Stimulated activated naive CD4-positive, alpha-beta T cell (primary cell): ENCODE measurements at places on chromosomes 11 and 22.

DNA sequence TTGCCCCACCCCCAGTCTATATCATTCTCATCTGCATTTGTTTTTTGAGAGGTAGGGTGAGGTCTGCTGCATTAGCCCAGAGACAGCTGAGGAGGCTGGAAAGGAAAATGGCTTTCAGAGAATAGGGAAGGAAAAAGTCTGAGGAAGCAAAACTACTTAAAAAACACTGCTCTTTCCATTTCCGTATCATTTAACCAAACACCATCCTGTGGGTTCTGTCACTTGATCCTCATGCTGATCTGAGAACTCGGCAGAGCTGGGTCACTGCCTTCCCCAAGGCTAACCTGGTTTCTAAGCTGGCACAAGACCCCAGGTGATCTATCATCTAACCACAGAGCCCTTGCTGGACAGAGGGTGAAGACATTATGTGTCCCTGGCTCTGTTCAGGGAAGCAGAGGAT lies 1.2 kb downstream of the FOLR2 start:
- DNase-seq = no peak

DNA sequence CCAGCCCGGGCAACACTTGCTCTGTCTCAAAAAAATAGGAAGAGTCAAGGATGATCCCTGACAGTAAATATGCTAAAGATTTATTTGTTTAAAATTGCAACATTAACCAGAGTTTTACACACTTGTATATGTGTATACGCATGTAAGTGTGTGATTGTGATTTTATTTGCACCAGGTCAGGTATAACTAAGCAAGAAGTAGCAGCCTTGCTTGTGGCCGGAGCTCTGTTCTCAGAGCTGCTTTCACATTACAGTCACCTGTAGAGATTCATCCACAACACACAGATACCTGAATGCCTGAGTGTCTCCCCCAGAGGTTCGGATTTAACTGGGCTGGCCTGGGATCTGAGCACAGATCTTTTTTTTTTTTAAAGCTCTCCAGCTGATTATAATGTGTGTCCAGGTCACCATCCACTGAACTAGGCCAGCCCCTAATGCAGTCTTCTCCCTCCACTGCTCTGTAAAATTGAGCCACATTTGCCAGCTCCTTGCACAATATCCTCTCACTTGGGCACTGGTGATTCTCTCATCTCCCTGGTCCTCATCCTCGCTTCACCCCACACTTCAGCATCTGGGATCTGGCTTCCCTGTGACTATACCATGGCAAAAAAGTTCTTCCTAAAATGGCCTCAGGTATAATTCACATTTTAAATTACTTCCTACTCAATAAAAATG lies 48.3 kb downstream of the LIF start:
- no peak for DNase-seq

DNA sequence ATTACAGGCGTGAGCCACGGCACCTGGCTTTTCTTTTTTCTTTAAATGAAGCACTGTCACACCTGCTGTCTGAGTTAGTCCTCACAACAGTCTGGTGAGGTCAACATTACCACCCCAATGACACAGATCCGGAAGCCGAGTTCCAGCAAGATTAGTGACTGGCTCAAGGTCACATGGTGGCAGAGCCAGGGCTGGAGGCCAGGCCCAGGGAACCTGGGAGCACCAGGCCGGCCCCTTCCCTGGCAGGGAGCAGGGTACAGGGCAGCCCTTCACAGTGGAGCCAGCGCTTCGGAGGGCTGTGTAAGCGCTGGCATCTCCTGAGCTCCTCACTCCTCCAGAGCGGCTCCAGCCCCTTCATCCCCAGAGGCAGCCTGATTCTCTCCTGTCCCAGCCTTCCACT lies 118.7 kb downstream of the ST3GAL4 start:
- no peak for DNase-seq

GRCh38 chr22:39106326-39106725 lies 9.3 kb downstream of the APOBEC3H start:
- no peak for DNase-seq

GRCh38 chr22:17882162-17882561 lies 107.9 kb upstream of the BID start:
- no peak for DNase-seq

- DNase-seq = no peak
Observed at GRCh38 chr11:72581067-72581466, 93.2 kb downstream of the PDE2A start.

- DNase-seq = no peak
Observed at GRCh38 chr11:34495239-34495723, 18.3 kb downstream of the ELF5 start.

DNA sequence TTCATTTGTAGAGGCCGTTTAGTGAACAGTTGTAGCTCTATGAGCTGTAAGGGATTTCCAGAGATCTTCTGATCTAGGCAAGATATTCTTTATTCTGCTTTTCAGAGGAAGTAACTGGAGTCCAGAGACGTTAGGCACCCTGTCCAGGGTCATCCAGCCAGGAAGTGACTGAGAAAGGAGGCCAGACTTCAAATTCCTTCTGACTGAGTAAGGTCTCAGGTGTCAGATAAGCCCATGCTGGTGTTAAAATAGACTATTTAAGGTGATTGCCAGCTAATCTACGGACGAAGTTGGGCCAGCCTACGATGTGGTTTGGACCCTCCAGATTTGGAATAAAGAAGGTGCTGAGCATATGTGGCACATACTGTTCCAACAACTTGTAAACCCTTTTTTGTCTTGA lies 54.6 kb downstream of the GRIK4 start:
- DNase-seq = no peak

DNA sequence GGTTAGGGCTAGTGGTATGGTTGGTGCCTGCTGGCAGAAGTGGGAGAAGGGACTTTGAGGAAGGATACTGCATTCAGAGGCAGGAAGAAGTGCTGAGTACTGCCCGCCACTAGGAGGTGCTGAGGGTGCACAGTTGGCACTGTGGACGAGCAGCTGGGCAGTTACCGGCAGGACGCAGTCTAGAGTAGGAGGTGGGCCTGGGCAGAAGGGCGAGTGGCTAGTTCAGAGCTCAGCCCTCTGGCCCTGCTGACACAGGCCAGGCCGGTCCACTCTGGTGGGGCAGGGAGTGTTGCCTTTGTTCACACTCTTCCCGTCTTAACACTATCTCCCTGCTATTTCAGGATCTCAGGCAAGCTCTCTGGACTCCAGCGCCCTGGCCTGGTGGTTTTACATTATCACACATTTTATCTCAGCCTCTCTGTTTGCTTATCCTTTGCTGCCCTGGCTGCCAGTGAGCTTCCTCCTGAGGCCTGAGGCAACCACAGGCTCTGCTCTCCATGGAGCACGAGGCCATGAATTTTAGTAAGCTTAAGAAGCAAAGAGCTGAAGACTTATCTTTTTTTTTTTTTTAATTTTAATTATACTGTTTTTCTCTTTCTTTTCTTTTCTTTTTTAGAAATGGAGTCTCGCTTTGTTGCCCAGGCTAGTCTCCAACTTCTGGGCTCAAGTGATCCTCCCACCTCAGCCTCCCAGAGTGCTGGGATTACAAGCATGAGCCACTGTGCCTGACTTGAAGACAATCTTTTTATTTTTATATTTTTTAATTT lies 26.9 kb downstream of the SNAP29 start:
- peak; percentile 3 for DNase-seq
